ENCODE measurements at places on chromosomes 13 and 19.

DNA sequence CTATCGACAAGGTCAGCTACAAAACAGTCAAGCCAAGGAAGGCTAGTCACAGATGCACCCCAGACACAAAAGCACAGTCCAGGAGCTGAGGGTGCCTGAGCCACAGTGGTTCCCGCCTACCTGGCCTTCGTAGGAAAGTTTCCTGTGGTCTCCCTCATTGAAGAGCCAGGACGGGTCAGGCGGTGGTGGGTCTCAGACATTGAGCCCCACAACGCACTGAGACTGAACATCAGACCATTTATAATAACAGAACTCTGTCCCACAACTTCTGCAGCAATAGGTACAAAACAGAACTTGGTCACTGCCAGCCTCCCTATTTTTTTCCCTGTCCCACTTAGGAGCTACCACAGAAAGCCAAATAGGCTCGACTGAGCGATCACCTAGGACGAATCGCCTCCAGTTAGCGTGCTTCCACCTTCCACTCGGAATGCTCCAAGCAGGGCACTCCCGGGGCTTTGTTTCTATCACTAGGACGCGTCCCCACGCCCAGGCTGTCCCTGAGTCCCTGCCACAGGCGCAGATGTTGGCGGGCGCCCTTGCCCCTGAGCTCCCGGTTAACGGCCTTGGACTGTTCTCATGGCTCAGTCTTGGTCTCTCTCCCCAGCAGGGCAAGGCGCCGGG, 640 bp upstream of the ZNF544 start:
- no peak for DNase-seq

DNA sequence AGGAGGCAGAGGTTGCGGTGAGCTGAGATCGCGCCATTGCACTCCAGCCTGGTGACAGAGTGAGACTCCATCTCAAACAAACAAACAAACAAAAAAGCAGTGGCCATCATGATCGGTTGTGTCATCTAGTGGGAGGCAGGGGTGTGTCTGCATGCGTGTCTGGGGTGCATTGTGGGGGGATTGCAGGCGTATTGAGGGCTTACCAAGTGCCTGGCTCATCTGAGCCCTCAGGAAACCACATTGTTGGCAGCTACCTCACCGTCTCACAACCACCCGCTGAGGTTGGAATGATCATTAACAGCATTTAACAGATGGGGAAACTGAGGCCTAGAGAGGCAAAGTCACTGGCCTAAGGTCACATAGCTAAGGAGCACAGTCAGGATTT, 30.5 kb downstream of the NFIC start:
- no peak for DNase-seq

DNA sequence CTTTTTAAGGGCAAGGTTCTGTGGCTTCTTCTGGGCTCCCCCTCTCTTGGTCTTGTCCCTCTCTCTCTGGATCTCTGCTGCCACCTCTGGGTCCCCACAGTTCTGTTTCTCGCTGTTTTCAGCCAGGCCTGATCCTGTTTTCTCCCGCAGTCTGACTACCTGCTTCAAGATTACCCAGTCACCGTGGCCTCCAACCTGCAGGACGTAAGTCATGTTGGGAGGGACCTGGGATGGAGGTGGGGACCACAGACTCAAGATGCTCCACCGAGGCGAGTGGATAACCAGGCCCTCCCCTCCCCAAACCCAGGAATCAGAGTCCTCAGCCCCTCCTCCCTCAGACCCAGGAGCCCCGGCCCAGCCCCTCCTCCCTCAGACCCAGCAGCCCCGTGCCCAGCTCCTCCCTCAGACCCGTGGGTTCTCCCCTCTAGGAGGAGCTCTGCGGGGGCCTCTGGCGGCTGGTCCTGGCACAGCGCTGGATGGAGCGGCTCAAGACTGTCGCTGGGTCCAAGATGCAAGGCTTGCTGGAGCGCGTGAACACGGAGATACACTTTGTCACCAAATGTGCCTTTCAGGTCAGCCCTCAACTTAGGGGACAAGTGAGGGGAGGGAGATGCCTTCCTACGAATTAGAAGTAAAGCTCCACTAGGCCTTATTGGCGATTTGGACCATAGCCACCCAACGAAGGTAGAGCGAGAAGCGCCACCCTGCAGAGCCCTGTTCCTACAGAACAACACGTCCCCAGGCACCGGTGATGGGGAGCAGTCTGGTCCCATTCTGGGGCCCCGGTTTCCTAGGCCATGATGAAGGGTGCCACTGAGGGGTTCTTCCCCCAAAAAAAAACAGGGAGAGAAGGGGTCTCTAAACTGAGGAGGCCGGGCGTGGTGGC, 2.2 kb downstream of the FLT3LG start:
- no peak for DNase-seq

DNA sequence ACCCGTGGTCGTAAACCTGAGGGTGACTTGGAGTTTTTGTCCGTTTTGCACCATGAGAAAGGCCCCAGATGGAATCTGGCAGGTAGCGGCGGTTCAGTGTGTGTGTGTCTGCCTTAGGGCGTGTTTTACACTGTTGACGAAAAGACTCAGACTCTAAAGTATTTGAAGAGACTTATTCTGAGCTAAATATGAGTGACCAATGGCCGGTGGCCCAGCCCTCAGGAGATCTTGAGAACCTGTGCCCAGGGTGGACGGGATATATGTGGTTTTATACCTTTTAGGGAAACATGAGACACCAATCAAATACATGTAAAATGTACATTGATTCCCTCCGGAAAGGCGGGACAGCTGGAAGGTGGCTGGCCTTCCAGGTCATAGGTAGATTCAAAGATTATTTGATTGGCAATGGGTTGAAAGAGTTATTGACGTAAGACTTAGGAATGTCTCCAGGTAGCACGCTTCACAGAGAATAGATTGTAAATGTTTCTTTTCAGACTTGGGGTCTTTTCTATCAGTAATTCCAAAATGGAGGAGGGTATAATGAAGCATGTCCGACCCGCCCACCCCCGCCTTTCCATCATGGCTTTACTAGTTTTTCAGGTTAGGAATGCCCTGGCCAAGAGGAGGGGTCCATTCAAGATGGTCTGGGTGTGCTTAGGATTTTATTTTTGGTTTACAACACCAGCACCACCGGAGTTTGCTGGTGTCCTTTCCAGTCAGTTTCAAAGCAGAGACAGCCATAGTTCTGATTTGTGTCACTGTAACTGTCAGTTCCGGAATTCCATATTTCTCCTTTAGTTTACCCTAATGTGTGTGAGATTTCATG, 1.0 kb upstream of the ZNF529 start:
- DNase-seq = no peak

DNA sequence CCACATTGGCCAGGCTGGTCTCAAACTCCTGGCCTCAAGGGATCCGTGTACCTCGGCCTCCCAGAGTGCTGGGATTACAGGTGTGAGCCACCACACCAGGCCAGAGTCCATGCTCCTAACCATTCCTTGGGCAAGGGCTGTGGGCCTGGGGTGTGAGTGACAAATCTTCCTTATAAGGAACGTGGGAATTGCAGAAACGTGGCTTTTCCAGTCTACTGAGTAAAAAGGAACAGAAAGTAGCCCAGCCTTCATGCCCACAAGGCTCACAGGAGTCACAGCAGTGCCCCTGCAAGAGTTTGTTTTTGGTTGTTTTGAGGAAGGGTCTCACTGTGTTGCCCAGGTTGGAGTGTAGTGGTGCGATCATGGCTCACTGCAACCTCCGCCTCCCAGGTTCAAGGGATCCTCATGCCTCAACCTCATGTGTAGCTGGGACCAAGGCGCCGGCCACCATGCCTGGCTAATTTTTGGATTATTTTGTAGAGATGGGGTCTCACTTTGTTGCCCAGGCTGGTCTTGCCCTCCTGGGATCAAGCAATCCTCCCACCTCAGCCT, 5.1 kb downstream of the MYPOP start:
- DNase-seq = no peak

- no peak for DNase-seq
These were observed 22.8 kb downstream of the SYDE1 start for GRCh38 chr19:15129856-15130585.

DNA sequence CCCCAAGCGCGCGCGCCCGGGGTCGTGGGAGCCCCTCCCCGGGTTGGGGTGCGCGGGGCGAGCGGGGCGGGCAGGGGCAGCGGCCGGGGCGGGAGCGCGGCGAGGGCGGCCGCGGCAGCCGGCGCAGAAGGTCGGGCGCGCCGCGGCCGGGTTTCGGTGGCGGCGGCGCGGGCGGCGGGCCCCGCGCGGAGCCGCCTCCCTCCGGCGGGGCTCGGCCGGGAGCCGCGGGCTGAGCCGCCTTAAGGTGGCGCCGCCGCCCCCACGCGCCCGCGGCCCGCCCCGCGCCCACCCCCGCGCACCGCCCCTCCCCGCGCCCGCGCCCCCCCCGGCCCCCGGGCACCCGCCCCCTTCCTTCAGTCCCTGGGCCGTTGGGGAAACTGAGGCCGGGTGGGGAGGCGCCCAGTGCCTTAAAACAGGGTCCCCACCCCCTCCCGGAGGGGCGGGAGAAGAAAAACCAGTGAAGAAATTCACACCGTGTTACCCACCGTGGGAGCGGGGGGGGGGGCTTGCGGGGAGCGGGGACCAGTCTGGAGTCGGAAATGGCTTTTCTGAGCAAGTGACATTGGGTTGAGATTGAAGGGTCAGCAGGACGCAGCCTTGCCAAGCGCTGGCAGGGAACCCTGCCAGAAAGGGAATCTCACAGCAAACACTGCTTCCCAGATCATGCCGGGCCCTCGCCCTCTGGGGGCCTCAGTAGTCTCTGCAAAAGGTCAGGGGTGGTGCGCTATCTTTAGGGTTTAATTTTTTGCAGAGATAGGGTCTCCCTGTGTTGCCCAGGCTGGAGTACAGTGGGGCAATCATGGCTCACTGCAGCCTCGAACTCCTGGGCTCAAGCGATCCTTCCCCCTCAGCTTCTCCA, at the start of gene TLE2:
TLE2 (minus strand) TSS at position 216 of the 859 bp plus-strand sequence. CDS start 376 bp downstream, outside the sequence.
- DNase-seq = no peak

- no peak for DNase-seq
These were observed 32.2 kb upstream of the ZNF726 start for GRCh38 chr19:23882493-23882892.

DNA sequence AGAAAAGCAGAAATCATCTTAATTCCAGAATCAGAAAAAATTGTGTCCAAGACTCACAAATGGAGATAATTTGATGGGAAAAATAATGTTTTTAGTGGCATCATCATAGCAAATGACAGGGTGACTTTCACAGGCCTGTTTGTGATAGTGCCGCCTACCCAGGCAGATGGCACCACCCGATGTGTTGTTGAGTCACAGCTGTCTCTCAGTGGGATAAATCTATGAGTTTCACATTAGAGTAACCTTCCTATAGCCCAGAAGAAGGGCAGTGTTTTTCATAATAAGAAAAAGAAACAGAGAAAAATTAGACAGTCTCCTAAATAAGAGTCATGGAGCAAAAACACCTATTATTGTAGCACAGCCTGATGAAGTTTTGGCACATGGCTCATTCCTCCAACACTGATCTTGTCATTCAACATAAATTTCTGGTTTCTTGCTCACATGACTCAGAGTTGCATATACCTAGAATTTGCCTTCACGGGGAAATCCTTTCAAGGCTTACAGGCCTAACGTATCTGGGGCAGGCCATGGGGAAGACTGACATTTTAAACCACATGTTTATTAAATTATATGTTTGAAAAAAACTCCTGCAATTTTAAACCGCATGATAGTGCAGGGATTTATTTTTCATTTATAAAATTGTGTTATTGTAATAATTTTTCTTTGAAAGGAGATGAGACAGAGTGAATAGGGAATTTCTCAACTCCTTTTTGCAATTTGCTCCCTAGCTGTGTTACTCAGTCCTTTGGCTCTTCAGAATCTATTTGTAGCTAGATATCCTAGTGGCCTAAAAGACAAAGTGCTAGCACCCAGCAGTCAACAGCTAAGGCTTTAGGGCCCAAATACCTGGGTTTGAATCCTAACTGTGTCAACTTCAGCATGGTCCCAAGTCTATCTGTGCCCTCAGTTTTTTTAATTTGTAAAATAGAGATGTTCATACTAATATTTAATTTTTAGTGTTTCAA, 393.7 kb downstream of the NDFIP2 start:
- DNase-seq = no peak

All from anterior cingulate cortex (tissue), 58 donors.